Activated B cell treated with CpG ODN at 0.5 μM for 24 hours (primary cell): ENCODE measurements at places on chromosomes 2 and 18.
A peak's percentile ranks its signal among the peaks of the same experiment; 100 is the strongest.

DNA sequence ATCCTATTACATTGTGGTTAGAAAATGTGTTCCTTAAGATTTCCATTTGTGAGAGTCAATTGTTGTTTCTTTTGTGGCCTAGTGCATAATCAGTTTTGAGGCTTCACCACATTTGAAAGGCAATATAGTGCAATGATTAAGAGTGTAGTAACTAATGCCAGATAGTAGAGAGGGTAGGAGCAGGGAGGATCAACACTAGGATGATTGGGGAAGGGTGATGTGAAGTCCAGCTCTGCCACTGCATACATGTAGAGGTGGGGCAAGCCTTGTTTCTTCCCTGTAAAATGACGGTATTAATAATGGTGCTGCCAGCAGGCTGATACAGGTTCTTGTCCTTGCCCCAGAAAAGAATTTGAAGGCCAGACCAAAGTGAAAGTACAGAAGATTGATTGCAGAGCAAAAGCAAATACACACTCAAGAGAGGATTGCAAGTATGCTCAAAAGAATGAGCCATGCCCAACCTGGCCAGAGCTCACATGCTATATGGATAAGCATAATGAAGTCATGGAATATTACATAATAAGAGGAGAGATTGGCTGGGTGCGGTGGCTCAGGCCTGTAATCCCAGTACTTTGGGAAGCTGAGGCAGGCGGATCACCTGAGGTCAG lies 8.0 kb downstream of the SP100 start:
- no peak for DNase-seq

DNA sequence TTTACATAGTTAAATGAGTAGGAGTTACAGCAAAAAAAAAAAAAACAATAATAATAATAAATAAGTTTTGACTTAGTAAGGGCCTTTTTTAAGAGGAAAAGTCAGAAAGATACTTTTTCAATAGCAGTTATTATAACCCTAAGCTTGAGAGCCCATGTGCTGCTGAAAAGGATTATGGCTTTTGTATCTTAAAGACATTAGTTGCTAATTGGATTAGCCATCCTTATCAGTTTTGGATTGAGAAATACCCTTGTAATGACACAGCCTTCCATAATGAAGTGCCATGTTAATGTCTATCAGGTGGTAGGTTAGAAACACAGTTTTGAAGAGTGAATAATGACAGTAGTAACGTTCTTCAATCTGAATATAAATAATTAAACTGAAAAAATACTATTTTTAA lies 554.0 kb downstream of the RIT2 start:
- DNase-seq = no peak

DNA sequence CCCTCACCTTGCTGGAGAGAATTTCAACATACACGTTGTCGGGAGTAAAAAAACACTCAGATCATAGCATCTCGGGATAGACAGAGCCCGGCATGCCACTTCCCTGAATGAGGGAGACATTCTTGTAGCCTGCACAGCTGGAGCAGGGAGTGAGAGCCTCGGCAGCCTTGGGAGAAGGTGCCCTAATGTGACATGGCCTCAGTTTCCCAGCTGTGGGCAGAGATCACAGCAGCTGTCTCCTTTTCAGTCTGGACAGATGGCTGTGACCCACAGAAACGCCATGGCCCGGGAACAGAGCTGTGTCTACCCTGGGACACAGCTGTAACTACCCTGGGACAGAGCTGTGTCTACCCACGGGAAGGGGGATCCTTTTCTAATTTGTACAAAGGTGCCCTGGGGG lies 55.9 kb downstream of the HS1BP3 start:
- peak; percentile 5 for DNase-seq

DNA sequence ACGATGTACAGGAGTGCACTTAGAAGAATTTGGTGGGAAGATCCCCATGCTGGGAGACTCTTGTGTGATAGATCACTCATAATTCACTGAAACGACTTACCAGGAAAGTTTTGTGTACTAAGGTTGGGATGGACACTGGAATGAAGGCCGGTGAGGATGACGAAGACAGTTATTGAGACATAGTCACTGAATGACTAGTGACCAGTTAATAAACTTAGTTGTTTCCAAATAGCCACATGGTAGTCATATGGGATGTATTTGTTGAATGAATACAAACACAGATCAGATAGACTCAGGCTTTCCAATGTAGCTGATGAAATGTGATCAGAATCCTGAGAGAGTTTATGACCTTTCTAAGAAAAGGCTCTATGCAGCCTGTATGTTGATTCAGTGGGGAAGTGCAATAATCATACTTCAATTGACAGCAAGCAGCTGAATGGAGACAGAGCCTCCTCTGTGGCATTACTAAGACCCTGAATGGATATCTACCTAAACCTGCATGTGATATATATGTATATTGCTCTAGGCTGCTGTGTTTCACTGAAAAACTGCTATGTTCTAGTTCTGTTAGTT lies 20.4 kb downstream of the GDF7 start:
- DNase-seq = no peak

- no peak for DNase-seq
These were observed 270.6 kb upstream of the FBXO11 start for GRCh38 chr2:48176876-48177275.

GRCh38 chr18:37219257-37219656 lies 346.3 kb downstream of the CELF4 start:
- no peak for DNase-seq

GRCh38 chr2:147910990-147911473 lies 66.2 kb downstream of the ACVR2A start:
- DNase-seq = no peak

GRCh38 chr2:142220901-142221300 lies 90.1 kb upstream of the LRP1B start:
- no peak for DNase-seq

DNA sequence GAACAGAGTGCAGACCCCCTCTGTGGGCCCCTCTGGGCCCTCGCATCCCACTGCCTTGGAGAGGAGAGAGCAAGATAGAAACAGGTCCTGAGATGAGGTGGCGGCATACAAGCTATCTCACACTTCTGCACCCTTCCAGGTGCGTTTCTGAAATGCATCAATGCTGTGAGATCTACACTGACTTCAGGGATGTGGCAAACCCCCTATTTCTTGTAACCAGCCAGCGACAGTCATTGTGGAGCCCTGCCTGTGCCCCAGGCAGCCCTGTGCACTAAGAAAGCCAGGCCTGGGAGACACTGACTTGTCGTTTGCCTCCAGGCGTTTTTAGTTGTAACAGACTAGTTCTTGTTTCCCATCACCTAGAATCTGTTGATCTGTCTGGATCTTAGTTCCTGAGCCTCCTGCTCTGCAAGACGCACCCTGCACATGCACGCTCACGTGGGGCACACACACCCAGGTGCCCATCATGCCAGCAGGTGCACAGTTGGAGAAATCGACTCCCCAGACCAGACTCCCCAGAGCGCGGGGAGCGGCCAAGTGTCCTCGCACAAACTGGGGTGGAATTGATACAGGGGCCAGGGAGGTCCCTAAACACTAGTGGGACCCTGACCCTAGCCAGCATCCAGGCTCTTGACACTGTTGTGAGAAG lies 238.0 kb downstream of the FAM210A start:
- DNase-seq = no peak

GRCh38 chr2:238703436-238703835 lies 144.4 kb upstream of the TWIST2 start:
- no peak for DNase-seq

- no peak for DNase-seq
These were observed 249.3 kb downstream of the CYP26B1 start for GRCh38 chr2:71898375-71898774.

DNA sequence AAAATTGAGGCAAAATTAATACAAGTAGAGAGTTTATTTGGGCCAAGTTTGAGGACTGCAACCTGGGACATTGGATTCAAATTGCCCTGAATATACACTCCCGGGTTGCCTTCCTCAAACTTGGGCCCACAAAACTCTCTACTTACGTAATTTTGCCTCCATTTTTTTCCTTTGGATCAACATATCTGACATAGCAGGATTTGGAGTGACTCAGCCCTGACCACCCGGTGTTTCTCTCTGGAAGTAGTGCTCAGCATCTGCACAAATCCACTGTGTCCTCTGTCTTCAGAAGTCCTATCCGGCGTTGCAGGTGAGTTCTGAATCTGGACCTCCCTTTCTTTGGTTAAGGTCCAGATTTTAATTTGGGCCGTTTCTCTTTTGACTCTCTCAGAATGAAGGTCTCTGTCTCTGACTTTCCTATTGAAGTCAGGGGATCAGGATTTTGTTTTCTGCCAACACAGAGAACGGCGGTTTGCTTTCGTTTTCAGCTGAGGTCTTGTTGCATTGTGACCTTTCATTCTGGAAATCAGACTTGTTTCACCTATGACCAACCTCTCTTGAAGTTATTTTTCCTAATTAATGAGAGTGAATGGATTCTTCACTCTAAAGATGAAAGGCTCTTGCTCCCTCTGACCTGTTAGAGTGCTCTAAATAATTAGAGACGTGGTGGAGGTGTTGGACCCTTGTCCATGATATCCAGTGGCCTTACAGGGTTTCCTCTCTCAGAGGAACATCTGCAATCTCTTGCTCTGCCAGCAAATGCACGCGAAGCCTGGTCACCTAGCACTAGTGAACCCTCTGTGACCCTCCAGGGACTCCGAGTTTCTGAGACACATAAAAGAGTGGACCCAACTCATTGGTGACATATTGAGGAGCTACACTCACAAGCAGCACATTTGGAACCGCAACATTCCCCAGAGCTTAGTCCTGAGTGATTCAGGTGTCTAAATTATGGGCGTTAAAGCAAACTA lies 13.6 kb downstream of the TCF23 start:
- no peak for DNase-seq

DNA sequence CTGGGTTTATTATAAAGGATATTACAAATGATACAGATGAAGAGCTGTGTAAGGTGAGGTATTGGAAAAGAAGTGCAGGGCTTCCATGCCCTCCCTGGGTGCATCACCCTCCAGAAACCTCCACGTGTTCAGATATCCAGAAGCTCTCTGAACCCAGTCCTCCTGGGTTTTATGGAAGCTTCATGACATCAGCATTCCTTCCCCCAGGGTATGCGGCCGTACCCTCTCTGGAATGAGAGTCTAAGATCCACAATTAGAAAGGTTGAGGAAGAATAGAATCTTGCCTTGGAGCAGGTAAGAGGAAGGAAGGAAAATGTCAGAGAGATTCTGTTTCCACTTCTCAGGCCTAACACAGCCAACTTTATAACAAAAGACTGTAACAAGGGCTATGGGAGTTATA lies 208.2 kb upstream of the DCC start:
- no peak for DNase-seq

DNA sequence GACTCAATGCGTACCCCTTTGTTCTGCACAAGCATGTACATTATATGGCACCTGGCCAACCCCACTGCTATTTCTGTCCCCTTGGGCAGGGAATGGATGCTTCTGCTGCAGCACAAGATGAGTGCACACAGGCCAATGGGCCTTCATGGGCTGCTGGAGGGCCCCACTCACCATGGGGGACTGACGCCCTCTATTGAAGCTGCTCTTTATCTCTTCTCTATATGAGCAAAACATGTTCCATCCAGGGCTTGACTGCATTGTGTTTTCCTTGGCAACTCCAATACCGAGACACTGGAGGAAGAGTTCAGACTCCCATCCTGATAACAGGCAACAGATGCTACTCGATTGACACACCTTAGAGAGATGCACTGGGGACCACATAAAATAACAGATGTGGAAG lies 251.6 kb upstream of the NCKAP5 start:
- DNase-seq = no peak

- DNase-seq = no peak
These were observed 134.3 kb upstream of the PIEZO2 start for GRCh38 chr18:11283479-11284161.

DNA sequence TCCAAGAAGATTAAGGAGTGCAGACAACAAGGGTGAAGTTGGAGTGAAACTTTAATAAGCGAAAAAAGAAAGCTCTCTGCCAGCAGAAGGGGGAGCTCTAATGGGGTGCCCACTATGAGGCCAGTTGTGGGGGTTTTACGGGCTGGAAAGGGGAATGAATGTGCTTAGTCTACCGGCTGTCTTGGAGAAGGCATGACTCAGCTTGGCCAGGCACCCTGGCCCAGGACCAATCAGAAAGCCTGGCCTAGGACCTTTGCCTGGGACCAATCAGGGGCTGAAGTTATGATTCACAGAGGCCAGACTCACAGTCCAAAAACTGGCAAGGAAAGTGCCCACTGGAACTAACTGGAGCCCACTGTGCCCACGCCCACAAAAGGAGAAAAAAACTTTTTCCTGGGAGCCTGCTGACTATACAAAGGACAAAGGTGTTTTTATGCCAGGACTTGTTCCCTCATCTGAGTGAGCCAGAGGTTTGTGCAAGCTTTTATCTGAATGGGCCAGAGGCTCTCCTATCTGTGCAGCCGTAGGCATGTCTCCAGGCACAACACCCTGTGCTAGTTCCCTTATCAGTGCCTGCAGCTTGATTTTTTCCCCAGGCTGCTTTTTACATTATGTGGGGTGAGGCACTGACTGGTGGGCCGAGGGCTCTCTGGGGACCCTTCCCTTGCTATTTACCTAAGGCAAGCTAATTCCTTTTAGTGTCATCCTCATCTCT lies 18.6 kb downstream of the CMPK2 start:
- no peak for DNase-seq

- DNase-seq = no peak
These were observed 567 bp downstream of the PCYOX1 start for GRCh38 chr2:70258532-70258875.

- no peak for DNase-seq
These were observed 78.4 kb downstream of the TGFA start for GRCh38 chr2:70475266-70475665.

GRCh38 chr2:152093464-152093863 lies 5.4 kb downstream of the CACNB4 start:
- DNase-seq = no peak

DNA sequence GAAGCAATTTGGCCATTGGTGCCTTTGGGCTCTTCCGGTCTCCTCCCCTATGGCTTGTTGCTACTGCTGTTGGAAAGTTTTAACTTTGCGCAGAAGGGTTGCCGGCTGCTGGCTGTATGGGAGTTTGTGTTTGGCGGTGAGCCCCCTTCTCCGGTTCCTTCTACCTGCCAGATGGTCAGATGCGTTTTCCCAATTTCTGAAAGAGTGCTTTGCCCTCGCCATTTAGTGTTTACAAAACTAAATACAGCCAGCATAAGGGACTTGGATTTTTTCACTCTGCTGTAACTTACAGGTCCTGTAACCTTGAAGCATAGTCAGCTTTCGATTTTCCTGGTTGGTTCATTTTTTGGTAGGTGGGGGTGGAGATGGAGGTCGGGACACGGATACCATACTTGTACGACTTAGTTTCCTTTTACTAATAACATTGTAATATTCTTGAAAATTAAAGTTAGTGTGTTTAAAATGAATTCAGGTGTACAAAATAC lies 604 bp downstream of the COQ10B start:
- DNase-seq = no peak

GRCh38 chr2:235200216-235200615 lies 248.4 kb downstream of the SH3BP4 start:
- DNase-seq = no peak

GRCh38 chr2:115684345-115684744 lies 1241.9 kb downstream of the DPP10 start:
- DNase-seq = no peak

GRCh38 chr2:137897082-137897481 lies 67.2 kb upstream of the HNMT start:
- DNase-seq = no peak

- no peak for DNase-seq
These were observed 36.8 kb downstream of the STON1 start for GRCh38 chr2:48566592-48567310.

- no peak for DNase-seq
These were observed 34.0 kb upstream of the GPR55 start for GRCh38 chr2:230958820-230959756.

GRCh38 chr18:13589943-13590342 lies 136.4 kb downstream of the FAM210A start:
- DNase-seq = no peak

GRCh38 chr18:63131106-63131958 lies 188.2 kb downstream of the BCL2 start:
- DNase-seq = no peak

GRCh38 chr2:216066230-216066629 lies 15.4 kb downstream of the PECR start:
- DNase-seq = no peak
